ENCODE measurements at places on chromosomes 4 and X.
A peak's percentile ranks its signal among the peaks of the same experiment; 100 is the strongest.

DNA sequence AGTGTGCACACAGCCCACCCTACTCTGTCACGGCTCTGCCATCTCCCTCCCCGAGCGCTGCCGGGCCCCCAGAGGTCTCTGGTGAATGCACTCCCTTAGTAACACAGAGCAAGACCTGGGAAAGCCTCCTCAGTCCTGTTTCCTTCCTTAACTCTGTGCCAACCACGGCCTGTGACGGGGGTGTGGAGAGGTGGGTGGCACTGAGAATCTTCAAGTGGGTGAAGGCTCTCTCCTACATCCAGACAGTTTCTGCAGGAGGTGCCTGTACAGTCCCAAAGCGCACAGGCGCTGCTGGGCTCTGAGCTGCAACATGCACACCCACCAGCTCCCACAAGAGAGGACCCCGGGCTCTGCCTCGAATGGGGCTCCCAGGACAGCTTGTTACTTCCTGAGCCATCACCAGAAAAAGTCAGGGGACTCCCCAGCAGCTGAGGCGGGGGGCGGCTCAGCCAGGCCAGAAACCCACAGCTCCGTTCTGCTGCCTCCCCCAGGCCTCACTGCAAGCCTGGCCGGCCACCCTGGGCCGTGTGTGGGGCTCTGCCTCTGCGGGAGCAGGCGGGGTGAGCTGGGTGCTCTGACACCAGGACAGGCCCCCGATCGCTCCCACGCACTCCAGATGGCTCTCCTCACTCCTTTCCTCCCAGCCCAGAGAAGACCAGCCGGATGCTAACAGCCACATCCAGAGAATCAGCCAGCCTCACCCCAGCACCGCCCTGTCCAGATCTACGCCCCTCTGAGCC is 29.7 kb downstream of the FAM53A start:
- DNase-seq = no peak

DNA sequence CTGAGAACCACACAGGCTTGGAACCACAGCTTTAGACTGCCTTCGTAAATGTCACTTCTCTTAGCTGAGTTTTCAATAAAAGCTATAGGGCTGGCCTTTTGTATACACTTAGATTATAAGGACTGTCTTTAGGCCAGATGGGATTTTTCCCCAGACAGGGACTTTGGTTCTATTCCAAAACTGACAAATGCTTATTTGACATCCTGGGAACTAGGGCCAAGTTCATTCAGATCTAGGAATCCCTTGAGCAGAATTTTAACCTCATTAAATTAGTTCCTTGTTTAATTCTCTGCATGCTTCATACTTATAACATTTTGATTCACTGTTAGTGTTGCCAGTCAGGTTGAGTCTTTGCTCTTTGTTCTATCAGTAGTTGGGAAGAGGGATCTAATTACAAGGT is 23.1 kb downstream of the ZRSR2 start:
- DNase-seq = no peak

- no peak for DNase-seq
These were observed 64.5 kb downstream of the ANKRD17 start for GRCh38 chr4:73194064-73194463.

- DNase-seq = peak; percentile 13
These were observed 27.1 kb upstream of the SLC9B1 start for GRCh38 chr4:103046416-103047290.

GRCh38 chrX:39324233-39324930 is 523.1 kb downstream of the MID1IP1 start:
- DNase-seq = no peak

GRCh38 chr4:154999950-155000578 is 208.4 kb upstream of the NPY2R start:
- no peak for DNase-seq

- DNase-seq = no peak
These were observed 155.8 kb downstream of the FAM47B start for GRCh38 chrX:35098419-35098818.

DNA sequence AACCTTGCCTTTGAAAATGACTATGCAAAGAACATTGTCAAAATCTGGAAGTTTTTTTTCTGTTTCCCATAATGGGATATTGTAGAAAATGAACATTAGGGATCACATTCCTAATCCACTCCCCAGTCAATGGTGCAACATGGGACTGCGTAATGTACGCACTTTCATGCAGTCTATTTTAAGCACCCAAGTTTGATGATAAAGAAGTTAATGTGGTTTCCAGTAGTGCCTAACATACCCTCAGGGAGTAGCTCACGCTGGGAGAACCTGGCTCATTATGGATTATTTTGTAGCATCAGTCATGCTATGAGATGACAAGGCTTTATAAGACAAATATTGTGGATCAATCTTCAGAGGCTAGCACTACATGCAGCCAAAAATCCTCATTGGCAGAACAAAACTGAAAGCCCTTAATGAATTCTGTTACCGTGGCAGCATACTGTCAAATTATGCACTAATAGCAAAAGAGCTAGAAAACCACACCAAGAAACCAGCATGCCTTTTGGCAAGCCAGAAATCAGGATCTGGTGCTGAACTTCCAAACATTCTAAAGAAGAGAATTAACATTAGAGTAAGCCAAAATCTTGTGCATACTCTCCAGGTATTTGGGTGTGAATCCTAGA is 1392.8 kb upstream of the TENM3 start:
- no peak for DNase-seq

- no peak for DNase-seq
These were observed 324.6 kb upstream of the TACR3 start for GRCh38 chr4:104044369-104044768.

DNA sequence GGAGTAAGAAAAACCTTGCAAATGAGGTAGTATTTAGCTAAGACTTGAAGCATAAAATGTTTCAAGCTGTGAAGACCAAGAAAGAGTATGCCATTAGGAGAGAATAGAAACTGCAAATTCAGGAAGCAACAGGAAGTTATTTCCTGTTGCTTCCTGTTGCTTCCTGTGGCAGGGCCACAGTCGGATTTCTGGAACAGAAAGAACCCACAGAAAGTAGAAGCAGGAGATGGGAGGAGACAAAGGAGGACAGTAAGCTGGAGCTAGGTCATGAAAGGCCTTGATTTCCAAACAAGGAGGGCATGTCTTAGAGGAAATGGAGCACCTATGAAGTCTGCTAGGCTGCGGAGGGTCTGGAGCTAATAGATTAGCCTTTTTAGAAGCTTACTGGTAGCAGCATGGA is 17.2 kb downstream of the ASB11 start:
- no peak for DNase-seq

GRCh38 chr4:105061731-105062130 is 84.9 kb upstream of the TET2 start:
- no peak for DNase-seq

- no peak for DNase-seq
These were observed 841.6 kb downstream of the RAPGEF2 start for GRCh38 chr4:159944477-159944876.

DNA sequence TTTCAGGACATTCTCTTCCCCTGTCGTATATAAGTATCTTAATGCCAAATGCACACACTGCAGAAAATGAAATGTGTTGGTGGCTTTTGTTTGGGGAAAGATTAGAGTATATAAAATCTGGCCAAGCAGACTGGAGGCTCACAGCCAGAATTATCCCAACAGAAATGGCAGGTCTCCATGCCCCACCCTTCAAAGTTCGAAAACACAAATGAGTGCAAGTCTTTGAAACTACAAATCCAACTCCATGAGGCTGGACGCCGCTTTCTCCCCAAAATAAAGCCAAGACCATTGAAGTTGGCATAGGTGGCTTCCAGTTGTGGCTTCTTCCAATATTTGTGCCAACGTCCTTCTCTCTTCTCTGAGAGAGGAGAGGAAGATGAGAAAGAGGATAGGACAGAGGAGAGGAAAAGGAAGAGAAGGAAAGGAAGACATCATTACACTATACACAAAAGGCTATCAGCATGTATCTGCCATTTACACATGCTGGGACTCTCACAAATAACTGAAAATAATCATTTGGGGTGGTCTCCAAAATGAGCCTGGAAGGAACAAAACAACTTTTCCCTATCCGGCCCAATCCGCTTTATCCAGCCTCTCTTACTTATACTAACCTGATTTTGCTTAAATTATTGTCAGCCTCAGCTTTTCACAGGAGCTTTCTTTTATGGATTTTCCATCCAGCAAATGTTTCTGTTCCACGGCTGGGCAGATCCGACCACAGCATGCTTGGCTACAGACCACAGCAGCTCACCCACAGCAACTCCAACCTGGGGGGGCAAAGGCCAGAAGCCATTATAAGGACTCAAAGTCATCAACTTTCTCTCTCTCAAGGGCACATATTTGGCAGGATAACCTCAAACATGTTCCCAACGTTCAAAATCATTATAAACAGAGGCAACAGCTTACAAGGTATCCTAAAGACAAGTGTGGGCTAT is 71.7 kb downstream of the APBB2 start:
- no peak for DNase-seq

GRCh38 chr4:105126311-105127169 is 20.1 kb upstream of the TET2 start:
- no peak for DNase-seq

- DNase-seq = no peak
These were observed 408.2 kb downstream of the BCOR start for GRCh38 chrX:39689376-39690104.

DNA sequence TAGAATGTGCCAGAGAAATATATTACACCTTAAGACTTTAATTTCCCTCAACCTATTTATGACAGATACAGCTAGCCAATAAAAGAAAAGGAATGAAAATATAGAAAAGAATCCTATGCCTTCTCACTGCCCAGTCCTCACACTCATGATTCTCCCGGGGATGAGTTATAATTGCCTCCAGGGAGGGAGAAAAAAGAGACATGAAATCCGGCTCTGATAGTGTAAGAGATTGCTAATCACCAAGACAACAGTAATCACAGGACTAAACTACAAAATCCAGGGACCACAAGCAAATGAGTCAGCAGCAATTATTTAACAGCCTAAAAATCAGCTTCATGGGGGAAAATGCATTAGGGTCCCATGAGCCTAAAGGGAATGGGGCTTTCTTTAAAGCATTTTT is 95.9 kb upstream of the DUSP21 start:
- DNase-seq = no peak

DNA sequence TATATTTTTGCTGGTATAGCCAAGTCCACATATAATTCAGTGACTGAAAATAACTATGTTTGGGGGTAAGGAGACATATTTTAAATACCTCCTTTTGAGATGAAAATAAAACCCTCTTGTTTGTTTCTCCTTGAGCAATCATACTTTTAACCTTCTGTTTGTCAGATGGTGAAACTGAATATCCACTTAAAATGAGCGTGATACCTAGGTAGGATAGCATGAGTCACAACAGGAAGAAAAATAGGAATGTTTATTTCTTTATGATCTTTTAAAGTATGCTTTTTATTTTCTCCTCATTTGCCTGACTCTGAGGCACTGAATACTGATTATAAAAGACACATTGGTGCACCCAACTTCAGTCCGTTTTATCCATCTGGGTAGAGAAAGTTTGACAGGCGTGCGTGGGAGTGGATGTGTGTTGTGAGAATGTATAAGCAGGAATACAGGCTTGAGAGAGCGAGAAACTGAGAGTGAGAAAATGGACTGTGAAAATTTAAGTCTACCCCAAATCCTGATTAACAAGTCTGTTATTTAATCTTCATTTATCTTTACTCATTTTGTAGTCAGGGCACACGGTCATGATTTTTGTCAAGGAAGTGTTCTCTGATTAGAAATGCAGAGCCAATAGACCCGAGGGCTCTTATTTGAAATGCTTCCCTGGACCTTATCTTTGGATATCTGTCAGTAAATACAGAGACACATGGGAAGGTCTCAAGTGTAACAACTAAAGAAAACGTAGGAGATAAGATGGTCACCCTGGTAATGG is 62.1 kb upstream of the ANTXR2 start:
- DNase-seq = no peak

DNA sequence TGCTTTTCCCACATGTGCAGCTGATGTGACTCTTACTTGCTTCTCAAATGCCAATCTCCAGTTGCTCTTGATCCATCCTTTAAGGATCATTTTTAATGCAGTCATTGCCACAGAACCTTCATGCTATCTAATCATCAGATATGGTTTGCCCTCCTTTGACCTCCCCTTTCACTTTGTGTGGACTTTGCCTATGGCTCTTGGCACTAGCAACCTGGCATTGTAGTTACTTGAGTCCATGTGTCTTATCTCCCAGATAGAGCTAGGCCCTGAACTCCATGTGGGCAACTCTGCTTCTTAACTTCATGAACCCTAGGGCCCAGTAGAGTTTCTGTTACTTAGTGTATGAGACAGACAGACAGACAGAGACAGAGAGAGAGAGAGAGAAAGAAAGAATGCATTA is 41.6 kb downstream of the MTM1 start:
- DNase-seq = no peak

- no peak for DNase-seq
These were observed 165.0 kb downstream of the SPIN4 start for GRCh38 chrX:63186137-63186536.

DNA sequence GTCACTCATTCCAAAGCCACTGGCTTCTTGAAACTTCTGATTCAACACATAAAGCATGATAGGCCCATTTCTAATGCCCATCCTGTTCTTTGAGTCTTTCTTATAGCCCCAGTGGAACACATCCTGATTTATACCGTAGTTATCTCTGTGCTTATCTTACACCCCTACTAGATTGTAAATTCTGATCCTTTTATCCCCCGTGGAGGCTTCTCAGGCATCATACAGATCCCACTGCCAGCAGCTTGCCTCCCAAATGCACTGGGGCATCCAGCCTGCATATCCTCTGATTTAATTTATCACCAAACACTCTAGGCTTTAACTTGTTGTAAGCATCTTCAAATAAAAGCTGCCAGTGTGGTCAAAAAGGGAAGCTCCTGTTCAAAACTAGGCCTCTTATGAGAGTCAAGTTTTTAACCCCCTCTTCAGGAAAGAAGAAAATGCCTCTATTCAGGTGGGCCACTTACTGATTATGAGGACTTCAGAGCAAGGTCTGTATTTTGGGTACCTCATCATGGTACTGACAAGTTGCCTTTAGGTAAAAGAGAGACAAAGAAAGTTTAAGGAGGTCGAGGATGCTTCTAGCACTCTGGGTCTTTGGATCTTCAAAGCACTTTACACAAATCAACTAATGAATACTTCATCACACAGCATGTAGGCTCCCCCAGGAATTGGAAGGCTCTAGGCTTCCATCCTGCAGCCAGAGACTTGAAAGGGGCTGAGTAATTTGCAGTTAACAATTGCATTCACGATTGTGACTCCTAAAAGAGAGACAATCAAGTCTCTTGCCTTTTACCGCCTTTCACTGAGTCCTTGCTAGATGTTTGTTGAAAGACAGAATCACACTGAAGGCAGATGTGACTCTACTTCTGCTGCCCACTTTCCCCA is 95.8 kb upstream of the LDB2 start:
- DNase-seq = no peak

DNA sequence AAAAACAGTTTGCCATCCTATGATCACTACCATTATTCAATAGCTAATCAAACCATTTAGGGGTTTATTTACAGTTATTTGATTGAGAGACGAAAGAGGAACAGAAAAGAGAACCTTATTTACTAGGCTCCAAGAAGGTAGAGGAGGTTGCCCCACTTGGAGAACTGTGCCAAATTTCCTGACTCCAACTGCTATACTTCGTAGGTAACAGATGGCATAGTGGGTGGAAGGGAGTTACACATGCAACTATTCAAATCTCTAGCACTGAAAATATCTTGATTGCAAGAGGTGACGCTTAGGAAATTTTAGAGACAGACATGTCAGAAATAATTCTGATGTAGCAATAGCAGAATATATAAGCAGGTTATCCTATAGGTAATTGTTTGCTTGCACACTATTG is 38.0 kb upstream of the TMPRSS11F start:
- no peak for DNase-seq

GRCh38 chr4:169720529-169720928 is 37.2 kb downstream of the HPF1 start:
- no peak for DNase-seq

- no peak for DNase-seq
These were observed 155.0 kb downstream of the MSL3 start for GRCh38 chrX:11913001-11913400.

- no peak for DNase-seq
These were observed 498.1 kb upstream of the CPEB2 start for GRCh38 chr4:14504162-14504561.

All from GM12864 (cell line).